Kidney glomerular epithelial cell (primary cell): ENCODE measurements at places on chromosomes 1 and 21.

- no peak for DNase-seq
Observed at GRCh38 chr1:151288502-151288901, 6.4 kb downstream of the ZNF687 start.

- DNase-seq: no peak
Observed at GRCh38 chr1:13543451-13544220, 29.8 kb upstream of the LRRC38 start.

DNA sequence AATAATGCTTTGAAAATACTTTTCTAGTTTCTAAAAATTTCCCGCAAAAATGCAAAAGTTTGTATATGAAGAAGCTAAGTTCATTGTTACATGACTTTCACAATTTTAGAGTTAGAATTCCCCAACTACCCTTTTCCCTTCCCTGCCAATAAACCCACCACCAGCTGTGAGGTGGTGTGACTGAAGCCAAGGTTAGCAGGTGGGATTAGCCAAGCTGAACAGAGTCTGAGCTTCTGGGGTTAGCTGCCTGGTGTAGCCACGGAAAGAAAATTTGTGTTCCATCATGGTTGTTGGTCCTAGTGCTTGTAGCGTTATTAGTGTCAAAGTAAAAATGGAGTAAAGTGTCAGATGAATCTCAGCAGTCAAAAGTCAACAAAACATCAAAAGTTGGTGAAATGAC lies 110.9 kb downstream of the ASTN1 start:
- no peak for DNase-seq

DNA sequence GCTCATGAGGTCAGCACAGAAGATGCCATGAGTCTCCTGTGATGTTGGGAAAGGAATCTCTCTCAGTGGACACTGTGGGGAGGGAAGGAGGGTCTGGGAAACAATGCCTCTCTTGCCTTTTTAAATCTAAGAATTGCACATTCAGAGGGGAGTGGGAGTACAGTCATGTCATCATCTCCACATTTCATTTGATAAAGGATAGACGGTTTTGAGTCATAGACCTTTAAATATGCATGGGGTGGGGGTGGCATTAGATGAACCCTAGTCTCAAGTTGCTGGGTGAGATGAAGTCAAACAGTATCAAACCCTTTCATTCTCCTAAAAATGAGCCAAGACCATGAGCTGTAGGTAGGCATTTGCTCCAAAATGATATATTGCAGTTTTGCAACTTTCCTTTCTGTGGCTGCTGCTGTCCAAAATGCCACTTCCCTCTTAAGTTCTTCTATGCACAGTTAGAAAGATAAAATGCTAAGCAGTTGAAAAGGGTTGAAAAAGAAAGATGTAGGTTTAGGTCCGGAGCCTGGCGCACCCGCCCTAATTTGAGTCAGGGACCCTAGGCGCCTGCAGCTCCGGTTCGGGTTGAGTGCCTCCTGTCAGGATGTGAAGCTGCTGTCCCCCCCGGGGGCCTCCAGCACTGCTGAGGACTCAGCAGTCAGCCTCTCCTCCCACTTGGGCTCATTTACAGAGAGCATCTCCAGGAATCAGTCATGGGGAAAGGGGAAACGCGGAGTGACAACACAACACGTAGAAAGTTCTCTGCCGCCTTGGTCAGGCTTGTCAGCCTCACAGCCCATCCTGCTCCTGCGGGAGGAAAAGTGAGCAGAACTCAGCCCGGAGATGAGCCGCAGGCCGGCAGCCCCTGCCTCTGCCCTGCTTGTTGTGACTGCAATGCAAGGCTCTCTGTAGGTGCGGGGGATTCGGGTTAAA lies 479.3 kb upstream of the RUNX1 start:
- peak; percentile 32 for DNase-seq

DNA sequence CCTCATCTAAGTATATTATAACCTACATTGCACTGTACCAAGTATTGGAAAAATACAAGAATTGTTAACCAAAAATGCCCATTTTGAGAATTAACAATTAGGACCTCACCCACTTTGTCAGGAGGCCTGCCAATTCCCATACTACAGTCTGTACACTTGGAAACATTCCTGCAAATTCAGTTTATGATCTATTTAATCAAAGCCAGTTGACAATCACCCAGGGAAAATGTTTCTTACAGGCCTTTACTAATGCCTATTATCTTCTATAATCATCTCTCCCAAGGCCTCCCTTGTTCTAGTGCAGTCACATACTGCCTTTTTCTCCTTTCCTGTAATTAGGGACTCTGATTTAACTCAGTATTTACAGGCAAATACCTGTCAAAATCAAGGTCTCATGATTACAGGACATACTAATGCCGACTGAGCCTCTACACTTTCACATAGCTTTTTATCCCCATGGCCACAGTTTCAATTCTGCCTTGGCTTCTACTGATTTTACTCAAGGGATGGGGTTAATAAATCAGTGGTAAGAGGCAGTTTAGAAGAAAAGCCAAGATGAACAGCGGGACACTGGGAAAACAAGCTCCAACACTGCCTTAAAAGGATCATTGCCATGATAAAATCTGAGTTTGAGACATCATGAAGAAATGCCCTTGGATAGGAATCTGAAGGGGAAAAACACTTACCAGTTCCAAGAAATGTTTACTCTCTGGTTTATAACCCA lies 338.7 kb downstream of the VAV3 start:
- DNase-seq: no peak

- no peak for DNase-seq
Observed at GRCh38 chr21:33296156-33296555, 28.6 kb upstream of the IFNAR1 start.

DNA sequence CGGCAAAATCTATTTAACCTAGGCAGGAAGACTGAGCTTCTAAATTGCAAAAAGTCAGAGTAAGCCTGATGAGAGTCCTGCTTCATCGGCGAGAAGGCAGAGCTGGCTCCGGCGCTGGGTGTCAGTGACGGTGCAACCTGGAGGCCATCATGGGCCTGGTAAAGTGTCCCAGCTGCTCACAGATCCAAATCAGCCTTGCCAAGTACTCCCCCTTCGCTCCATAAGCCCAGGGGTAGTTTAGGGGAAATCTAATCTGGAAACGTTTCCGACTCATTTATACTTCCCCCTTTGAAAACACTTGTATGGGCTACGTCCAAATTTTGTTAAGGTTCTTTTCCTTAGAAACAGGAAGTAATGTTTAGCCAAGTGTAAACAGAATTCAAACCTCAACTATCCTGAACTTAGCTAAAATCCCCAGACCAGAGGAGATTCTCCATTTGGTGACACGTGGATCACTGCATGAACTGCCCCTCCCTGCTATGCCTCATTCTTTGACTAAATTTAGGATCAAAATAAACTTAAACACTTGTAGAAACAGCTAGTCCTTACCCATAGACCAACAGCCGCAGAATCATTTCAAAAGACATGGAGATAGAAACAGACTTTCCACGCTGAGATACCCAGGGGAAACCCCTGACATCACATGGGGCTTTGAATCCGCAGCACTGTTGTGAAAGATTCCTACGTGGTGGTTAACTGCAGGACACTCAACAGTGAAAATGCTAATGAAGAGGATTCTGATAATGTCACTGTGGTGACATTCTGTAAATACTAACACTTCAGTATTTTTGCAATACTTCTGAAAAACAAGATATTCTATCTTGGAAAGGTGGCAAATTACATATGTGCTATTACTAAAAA lies 172.7 kb downstream of the TGFBR3 start:
- DNase-seq: peak; percentile 6

GRCh38 chr1:153961421-153961820 lies 1.9 kb downstream of the SLC39A1 start:
- DNase-seq: no peak

DNA sequence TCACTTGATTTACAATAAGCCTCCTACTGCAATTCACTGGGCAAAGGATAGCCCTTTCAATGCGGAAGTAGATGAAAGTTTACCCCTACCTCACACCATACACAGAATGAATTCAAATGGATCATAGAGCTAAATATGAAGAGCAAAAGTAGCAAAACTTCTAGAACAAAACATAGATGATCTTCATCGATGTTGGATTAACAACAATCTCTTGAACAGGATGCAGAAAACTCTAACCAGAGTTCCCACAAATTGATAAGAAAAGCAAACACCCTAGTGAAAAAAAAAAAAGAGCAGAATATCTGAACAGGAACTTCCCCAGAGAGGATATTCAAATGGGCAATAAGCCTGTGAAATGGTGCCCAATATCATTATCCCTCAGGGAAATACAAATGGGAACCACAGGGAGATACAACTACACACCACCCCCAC lies 1.9 kb upstream of the UBASH3A start:
- DNase-seq: no peak

- DNase-seq: no peak
Observed at GRCh38 chr1:90308421-90308820, 313.5 kb downstream of the ZNF326 start.

DNA sequence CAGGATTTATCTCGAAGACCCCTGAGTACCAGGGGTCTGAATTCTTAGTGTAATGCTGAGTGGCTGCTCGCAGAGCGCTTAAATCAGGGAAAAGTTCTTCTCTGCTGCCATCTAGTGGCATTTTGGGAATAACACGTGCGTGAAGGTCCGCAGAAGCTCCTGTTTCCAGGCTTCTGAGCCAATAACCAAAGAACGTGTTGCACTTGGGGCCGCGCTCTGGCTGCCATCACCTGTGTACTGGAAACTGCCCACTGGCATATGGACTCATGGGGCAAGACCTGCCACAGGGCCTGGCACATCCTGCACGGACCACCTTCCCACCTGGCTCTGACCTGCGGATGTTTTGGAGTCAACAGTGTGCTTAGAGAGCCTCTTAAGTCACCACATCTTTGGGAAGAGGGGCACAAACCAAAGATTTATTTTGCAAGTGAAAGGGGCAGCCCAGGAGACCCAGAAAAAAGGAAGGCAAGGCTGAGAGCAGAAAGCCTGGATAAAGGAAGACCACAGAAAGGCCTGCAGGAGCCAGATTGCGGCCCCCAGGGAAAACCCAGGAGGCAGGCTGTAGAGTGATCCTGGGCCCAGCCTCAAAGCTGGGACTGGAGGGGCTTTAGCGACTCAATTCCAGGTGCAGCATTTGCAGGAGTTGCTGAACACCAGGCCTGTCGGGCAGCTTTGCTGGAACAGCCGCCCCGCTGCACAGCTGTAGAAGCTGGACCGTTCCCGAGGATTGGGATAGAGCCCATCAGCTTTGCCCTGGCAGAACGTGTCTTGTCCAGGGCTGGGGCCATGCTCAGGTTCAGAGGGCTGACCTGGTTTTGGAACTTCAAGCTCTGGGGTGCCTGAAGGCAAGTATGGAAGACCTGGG lies 13.0 kb downstream of the CHIT1 start:
- peak; percentile 78 for DNase-seq

DNA sequence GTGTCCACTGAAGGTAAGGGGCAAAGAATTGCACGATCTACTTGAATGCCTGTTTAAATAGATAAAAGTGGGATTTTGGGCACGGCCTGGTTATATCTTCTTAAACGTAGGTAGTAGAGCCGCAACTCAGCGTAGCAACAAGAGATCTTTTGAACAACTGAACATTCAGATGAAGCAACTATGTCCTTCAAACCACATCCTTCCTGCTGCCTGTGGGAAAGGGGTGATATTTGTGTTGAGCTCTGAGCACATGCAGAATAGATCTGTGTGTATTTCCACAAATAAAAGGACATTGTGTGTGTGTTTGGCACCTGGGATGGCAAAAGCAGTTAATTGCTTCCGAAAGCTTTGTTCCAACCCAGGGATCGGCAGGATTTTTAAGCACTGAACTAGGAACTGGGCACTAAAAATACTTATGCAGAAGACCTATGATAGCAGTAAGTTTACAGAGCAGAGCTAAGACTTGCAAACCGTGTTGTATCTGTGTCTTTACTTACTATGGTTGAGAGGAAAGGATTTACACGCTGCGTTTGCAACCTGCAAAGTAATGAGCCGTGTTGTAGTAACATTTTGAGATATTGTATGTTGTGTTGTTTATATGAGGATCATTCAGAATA lies 333.4 kb downstream of the CHRM3 start:
- DNase-seq: no peak

DNA sequence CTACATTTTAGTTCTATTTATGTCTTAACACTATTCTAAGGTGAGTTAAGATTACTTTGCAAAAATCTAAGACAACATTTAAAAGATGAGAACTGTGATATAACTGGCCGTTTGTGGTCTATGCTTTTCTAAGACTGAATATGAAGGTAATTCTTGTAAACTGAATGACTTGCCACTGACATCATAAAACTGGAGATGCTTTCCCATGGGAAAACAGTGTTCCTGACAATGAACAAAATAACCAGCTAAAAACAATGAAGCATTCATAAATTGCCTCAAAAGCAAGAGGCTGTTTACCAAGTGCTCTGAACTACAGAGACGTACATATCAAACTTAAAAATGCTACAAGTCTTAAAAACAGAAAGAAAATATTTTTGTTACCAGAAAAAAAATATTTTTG lies 54.7 kb downstream of the APP start:
- peak; percentile 8 for DNase-seq

DNA sequence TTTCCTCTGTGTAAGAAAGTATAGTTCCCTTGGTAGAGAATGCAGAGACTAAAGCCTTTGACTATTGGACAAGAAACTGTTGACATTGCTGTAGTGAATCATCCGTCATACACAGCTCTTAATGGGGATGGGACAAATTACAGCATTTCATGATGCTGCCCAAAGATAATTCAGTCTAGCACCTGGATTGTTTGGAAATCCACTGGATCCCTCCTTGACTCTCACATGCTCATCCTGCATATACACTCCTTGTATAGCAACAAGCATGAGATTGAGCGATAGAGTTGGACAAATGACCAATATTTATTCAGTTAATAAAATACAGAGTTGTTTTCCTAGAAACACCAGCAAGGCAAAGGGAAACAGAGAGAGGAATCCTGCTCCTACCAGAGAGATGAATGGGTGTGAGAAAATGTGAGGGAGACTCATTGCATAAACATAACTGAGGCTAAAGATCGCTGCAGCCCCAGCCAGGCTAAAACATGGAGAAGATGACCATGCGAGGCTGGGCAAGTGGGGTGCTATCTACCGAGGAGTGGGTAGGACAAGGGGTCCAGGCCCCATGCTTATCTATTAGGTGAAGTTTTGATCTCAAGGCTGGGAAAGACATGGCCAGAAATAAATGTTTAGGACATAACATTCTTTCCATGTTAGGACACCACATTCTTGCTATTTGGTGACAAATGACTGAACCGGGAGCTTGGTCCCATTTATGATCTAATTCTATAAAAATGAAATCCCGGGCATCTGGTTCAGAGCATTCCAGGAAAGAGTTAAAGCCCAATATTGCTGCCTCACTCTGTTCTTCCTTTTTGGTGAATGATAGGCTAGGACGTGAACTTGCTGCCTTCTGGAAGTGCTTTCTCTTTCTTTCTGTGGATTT lies 153.2 kb downstream of the TGFB2 start:
- peak; percentile 93 for DNase-seq

DNA sequence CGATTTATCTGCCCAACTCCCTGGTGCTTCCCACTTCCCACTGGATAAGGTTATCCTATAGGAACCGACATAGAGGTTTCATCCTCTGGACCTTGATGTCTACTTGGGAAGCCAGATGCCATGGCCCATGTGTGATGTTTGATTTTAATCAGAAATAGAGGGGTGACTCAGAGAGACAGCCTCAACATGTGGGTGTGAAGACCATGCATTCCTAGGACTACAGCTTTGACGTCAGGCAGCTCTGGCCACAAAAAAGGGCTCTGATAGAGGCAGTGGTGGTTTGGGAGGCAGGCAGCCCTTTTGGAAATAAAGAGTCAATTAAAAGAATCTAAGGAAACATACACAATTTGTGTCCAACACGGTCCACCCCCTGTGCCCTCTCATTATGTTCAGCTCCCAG lies 5.2 kb upstream of the SH2D2A start:
- no peak for DNase-seq
